ENCODE measurements at places on chromosomes 6 and 20.
A peak's percentile ranks its signal among the peaks of the same experiment; 100 is the strongest.

DNA sequence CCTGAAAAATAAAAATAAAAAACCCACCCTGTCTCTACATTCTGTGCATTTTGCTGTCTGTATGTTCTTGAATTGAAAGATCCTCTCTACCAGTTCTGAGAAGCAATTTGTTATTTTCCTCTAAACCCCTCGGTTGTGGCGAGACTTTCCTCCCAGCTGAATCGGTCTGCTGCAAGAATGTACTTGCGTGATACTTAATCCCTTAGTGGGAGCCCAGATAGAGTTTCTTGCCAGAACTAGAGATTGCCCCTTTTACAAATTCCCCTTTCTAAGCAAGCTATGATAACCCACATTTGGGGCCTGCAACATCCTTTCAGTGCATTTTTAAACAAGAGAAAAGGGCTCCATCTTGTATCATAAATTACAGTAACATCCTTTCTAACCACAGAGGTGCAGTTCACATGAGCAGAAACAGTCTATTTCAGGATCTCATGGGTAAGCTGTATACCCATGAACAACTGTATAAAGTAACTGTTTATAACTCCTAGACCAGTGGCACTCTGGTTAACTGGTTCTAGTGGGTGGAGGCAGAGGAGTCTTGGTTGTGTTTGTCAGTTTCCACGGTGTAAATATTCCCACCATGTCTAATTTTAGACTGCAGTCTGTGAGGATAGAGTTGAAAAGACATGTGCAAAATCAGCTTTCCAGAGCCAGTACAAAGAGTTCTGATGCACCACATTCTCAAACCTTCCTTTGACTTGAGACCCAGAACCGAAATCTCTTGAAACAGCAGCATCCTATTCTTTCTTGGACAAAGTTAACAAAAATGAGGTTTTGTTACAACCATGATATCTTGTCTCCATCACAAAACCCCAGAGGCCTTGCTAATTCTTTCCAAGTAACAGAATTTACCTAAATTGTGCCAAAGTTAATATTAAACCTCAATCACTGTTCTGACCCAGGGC, 113.1 kb upstream of the ZNF217 start:
- no peak for DNase-seq

DNA sequence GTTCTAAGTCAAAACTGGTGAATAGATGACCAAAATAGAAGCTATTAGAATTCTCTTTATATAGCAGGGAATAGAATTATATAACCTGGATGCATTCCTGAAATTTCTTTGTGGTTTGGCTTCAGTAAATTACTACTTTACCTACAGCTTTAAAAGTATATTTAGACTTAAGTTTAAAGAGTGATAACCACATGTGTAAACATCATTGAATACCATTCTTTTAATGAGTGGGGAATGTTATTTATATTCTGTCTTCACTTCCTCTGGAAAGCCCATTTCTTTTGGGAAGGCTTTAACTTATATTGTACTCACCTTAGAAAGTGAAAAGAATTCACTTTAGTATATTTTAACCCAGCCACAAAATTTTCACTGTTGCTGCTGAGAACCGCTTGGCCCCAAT, 39.1 kb downstream of the PLEKHG1 start:
- DNase-seq: no peak

DNA sequence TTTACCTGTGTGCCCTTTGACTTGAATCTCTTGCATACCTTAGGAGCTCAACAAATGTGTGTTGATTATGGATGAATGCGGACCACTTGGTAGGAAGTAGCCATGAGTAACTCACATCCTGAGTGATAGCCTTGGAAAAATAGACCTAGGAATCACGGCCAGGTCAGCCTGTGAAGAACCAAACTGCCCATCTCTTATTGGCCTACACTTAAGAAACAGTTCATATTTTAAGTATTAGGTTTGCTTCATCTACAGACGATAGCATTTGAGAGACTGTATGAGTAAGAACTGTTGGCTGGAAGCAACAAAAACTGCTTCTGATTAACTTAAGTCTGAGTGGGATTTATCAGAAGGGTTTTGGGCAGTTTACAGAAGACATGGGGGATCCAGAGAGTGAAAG, 320.1 kb upstream of the PRND start:
- no peak for DNase-seq

DNA sequence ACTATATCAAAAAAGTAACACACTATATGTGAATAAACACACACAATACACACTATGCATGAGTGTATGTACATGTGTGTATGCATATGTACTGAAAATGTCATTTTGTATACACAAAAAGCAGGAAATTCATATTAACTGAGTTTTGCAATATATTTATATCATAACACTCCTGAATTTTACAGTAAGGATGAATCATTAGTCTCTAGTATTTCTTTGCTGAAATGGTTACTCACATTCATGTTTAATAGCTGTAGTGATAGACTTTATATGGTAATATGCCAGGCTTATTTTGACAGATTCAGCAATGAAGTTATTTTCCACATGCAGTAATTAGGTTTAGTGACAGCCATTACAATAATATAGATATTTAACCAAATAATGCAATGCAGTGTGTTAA, 1216.2 kb upstream of the CITED2 start:
- DNase-seq: no peak

DNA sequence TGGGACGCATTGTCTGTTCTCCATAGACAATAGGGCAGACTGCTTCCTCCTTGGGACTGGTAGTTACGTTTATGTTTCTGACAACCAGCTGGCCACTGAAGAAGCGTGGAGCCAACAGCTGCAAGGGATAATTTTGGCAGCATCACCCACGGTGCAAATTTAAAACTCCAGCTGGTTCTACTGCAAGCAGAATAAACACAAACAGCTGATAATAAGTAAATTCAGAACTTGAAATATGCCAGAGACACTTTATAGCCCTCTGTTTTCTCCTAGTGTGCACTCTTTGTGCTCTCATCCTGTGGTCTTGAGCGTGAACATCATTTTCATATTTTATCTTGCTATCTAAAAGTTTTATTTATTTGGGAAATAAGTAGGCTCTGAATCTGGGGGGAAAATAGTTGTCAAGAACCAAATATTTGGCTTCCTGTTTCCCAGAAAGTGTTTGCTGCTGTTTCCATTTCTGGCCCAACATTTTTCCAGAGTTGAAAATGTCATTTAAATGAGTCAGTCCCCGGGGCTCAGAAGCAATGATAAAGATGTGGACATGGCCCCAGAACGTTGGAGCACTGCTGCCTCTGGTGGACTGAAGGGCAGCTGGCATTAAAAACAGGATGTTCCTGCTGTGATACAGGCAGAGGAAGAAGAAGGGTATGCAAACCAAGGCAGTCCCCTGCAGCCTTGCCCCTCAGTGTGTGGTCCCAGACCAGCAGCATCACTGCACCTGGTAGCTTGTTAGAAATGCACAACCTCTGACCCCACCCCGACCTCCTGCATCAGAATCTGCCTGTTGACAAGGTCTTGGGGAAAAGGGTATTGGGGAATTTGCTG, 12.5 kb upstream of the THBD start:
- peak; percentile 25 for DNase-seq

- DNase-seq: no peak
These were observed 71.8 kb downstream of the INSM1 start for GRCh38 chr20:20439602-20440190.

GRCh38 chr20:48626226-48626937, 201.4 kb downstream of the PREX1 start:
- DNase-seq: no peak

- DNase-seq: no peak
These were observed 572.5 kb downstream of the PKHD1 start for GRCh38 chr6:51514748-51515402.

- no peak for DNase-seq
These were observed 90.6 kb downstream of the ERMARD start for GRCh38 chr6:169841907-169842606.

DNA sequence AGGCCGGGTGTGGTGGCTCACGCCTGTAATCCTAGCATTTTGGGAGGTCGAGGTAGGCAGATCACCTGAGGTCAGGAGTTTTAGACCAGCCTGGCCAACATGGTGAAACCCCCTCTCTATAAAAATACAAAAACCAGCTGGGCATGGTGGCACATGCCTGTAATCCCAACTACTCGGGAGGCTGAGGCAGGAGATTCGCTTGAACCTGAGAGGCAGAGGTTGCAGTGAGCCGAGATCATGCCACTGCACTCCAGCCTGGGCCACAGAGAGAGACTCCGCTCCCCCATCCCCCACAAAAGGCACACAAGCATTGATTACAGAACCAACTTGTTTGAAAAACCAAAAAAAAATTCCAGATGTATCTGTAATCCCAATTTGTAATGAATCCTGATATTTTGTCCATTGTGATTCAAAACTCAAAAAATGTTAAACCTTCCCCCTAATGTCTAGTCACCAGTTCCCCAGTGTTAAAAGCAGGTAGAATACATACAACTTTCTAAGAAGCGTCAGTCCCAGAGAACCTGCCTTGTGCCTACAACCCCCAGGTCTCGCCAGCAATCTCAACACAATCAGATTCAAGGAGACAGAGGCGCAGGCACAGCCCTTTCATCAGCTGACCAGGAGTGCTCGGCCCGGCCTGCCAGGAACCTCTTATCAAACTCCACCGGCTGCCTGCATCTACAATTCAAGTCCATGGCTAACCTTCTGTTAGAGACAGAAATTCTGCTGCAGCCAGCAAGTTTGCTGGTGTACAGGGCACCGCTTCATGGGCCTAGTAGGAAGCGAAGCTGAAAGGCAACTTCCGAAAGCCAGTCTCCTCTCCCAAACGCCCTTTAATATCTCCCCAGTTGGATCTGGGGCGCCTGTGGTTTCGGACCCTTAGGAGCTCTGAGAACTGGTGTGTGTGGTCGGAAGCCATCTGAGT, 2.1 kb downstream of the EZR start:
- DNase-seq: no peak

GRCh38 chr6:130834482-130835251, 7.5 kb downstream of the SMLR1 start:
- no peak for DNase-seq

- DNase-seq: no peak
These were observed 258.4 kb upstream of the JARID2 start for GRCh38 chr6:14987490-14987889.

- no peak for DNase-seq
These were observed 178.2 kb upstream of the HEY2 start for GRCh38 chr6:125571207-125571755.

DNA sequence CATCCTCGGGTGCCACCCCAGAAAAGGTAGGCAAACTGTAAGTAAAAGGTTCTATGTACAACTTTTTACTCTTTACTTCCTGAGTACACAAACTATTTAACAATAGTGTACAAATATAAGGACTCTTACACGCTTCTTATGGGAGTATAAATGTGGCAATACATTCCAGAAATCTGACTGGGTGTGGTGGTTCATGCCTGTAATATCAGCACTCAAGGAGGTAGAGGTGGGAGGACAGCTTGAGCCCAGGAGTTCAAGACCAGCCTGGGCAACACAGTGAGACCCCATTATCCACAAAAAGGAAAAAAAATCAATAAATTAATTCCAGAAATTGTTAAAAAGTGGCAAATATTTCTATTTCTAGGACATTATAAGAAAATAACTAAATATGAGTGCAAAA, 48.9 kb downstream of the PIGU start:
- no peak for DNase-seq

- DNase-seq: no peak
These were observed 25.1 kb downstream of the YTHDF1 start for GRCh38 chr20:63190828-63191227.

DNA sequence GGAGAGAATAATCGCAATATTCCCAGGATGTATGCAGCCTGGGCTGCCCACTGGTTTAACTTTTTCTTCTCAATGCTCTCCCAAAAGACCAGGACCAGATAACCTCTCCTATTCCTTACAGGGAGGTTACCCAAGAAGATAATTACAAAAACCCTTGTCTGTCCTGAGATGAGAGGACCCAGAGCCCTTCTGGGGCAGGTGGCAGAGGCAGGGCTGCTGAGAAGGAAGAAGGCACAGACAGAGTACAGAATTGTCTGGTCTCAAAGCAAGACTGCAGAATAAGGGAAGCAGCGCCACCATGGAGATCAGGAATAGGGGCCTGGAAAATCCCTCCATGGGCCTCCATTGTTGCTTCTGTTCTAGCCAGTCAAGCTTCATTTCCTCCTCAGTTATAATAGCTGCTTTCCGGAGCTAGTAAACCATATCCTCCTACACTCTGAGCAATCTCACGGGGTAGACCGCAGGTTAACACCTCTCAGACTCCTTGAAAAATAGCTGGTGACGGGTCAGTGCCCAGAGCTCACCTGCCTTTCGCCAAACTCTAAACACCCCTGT, 463 bp upstream of the HLA-DMB start:
- DNase-seq: no peak

- DNase-seq: no peak
These were observed 16.7 kb downstream of the BMP2 start for GRCh38 chr20:6784210-6784631.

GRCh38 chr20:41408156-41408794, 41.7 kb upstream of the EMILIN3 start:
- DNase-seq: no peak

Measured in HEK293T (cell line).